ENCODE measurements at places on chromosomes 5 and 9.

GRCh38 chr9:70486127-70486526, 71.7 kb upstream of the KLF9 start:
- no peak for DNase-seq

- no peak for DNase-seq
Measured at GRCh38 chr5:2549900-2550299, 201.6 kb downstream of the IRX2 start.

GRCh38 chr5:78268356-78268755, 26.1 kb downstream of the AP3B1 start:
- DNase-seq = peak; percentile 14

DNA sequence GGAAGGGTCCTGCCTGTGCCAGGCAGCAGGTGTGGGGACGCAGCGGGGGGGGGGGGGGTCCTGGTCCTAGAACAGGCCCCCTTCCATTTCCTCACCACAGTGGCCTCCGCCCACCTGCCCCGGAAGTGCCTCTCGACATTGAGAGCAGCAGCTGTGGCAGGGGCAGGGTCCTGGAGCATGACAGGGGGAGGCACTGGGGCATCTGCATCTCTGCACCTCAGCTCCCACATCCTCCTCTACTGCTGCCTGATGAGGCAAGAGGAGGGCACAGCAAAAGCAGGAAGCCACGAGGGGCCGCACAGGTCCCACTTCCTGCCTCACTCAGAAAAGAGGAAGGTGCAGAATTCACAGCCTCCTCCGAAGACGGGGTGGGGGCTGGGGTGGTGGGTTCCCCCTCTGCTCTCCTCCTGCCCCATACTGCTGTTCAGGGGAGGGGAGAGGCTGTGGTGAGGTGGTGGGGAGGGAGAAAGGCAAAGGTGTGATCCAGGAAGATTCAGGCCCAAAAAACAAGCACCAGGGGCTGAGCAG, 14.8 kb downstream of the AKNA start:
- DNase-seq = peak; percentile 99

GRCh38 chr9:92158097-92158601, 42.9 kb upstream of the SPTLC1 start:
- no peak for DNase-seq

DNA sequence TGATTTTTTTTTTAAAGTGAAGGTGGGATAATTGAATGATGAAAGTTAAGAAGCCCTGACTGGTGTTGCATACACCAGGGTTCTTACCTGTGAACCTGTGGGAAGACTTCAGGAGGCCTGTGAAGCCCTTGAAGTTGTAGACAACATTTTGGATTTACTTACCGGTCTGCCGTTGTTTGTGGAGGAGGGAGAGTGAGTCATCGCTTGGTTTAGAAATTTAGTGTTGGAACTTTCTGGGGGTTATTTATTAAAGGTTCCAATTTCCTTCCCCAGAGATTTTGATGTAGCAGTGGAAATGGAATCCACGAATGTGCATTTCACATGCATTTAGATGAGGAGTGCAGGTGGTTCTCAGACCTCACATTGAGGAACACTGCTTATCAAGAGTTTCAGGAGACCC, 49.6 kb downstream of the ARHGAP26 start:
- DNase-seq = no peak

GRCh38 chr5:177133853-177134696, 502 bp downstream of the NSD1 start:
- peak; percentile 56 for DNase-seq

GRCh38 chr9:130446101-130446861, 1.5 kb downstream of the ASS1 start:
- DNase-seq = no peak

DNA sequence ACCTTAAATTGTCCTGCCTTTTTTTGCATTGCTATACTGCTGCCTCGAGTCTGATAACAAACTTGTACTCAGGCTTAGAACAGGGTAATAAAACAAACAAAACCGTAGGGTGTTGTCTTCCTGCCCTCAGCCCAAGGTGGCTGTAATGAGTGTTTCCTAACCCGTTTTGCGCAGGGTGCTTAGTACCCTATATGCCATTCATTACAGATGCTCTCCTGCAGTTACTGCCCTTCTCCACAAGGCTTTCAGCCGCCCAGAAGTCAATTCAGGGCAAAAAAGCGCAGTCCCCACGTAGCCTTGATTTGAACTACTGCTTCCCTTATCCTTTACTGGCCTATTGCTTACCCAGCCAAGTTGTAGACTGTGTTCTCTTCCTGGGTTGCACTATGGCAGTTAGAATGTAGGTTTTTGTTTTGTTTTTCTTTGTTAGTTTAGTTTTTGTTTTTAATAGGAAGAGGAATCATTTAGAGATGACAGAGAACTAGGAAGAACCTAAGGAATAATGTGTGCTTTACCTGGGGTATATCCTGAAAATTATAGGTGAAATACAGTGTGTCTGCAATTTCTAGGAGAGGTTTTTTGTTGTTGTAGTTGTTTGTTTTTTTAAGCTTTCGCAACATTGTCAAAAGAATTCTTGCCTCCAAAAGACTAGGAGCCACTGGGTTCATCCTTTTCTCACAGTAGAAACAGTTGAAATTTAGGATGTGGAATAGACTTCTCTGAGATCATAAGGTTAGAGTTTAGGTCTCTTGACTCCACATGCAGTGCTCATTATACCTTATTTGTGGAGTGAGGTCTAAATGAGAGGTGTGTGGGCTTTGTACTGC, 1.3 kb downstream of the HMGXB3 start:
- peak; percentile 94 for DNase-seq

DNA sequence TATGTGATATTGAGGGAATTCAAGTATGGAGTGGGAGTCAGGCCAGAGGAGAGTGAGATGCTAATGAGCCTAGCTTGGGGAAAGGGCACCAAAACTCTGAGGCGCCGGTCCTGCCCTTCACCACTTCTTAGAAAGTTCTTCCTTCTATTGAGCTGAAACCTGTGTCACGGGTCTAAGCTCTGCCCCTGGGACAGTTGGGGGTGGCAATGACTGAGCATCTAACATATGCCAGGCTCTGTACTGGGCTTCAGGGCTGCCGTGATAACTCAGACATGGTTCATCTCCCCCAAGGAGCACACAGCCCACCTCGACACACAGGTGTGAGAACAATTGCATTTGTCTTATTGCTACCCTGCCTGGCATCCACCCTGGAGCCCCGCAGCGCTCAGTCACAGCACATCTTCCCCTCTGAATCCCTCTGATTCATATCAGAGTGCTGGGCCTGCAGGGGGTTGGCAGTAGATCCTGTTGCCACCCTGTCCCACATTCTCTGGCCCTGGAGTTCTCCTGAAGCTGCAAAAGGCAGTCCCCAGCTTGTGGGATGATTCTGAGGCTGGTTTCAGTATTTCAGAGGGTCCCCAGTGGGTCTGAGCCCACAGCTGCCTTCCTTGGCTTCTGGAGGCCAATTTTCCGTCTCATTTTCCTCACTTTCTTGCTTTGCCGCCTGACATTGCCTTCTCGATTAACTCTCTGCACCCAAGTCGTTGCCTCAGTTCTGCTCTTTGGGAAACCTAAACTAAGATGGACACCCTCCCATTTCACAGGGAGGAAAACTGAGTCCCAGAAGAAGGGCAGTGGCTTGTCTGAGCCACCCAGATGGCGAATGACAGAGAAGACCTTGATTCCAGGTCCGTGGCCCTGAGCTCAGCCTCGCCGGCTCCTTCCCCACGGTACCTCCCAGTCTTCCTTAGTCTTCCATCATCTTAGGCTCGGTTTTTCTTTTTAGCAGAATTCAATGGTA, 42.5 kb downstream of the ALG2 start:
- no peak for DNase-seq

- DNase-seq = no peak
Measured at GRCh38 chr5:139164020-139164419, 34.1 kb downstream of the SIL1 start.

GRCh38 chr5:154811653-154812465, 38.5 kb downstream of the FAXDC2 start:
- DNase-seq = peak; percentile 77

DNA sequence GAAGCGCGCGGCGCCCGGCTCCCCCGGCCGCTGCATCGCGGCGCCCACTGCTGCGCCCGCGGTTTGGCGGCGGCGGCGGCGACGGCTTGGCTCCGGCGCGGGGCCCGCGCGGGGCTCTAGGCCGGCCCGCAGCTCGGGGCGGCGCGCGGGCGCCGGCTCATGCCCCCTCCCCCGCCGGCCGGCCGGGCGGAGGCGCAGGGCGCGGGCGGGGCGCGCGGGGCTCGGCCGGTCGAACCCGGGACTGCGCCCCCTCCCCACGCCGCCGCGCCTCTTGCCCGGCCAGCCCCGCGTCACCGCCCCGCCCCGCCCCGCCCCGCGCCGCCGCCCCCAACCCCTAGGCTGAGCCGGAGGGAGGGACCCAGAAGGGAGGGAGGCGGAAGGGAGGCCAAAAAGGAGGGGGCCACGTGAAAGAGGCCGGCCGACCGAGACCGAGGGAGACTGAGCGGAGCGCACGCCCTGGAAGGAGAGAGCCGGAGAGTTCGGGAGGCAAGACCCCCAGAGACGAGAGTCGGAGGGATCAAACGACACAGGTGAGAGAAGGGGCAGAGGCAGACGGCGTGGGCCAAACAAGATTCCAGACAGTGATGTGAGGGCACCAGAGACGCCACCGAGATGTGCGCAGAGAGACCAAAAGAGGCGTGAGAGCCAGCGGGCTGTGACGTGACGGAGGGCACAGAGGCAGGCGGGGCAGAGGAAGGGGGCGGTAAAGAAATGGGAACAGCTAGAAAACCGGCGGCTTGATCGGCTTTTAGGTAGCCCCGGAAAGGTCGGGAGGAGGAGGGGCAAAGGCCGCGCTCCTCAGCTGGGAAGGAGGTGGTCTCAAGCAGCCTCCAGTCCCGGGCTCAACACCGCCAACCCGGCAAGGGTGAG, at the start of gene BARX1:
Gene BARX1, minus strand, starts transcription at position 245 of the 870 bp plus-strand sequence. Its CDS starts 209 bp downstream, at position 36.
- no peak for DNase-seq

DNA sequence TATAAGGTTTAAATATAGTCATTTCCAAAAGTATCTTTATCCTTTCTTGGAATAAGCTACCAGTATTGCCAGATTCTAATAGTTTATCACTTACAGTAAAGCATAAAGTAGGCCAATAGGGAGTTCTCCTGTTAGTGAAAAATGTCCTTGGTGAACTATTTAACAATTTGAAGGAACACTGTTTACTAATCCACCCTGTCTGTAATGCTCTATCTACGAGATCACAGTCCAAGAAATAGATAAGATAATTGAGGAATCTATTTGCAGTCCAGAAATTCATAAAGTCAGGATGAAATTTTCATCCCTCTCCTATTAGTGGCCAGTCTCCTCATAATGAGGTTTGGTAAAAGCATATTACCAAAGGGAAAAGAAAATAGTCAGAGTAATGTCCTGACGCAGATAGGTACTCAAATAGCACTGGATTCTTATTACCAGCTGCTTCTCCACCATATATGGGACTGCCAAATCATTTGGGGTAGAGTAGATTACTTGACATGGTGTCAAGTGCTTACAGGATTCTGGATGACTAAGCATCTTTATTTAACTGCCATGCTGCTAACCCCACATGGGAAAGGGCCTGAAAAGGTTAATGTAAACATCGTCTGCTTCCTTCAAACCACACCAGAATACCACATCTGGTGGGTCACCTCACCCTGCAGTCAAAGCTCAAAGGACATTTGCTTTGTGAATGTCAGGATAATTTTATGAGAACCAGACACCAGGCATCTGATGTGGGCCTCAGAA, 808.1 kb downstream of the EFNA5 start:
- no peak for DNase-seq

DNA sequence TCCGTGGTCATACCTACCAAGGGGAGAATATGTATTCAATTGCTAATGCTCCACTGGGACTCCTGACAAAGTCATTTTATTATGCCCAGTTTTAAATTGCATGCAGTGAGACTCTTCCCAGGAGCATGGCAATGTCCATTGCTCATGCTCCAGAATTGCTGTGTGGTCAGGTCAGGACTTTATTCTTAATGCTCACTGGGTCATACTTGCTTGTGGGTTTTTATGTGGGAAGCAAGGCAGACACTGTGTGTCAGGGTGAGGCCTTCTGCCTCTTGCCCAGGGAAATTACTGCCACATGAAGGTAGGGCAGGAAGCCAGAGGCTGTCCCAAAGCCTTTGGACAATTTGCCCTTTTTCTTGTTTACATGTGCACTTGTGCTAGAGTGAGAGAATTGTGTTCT, 164.6 kb upstream of the MEF2C start:
- DNase-seq = no peak

DNA sequence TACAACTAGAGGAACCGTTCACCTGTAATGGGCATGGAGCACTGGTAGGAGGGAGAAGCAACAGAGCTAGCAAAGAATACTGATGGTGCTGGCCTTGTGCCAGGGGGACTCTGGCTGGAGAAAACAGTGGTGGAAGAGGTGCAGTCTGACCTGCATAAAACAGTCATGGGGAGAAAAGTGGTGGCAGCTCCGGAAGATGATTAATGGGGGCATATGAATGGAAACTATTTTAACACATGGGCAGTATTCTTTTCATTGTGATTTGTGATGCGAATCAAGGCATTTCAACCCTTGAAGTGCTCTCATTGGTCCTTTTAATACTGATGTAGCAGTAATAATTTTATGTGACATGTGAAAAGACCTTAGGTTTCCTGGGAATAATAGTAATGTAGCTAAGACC, 219.6 kb downstream of the ADAMTS6 start:
- DNase-seq = no peak

DNA sequence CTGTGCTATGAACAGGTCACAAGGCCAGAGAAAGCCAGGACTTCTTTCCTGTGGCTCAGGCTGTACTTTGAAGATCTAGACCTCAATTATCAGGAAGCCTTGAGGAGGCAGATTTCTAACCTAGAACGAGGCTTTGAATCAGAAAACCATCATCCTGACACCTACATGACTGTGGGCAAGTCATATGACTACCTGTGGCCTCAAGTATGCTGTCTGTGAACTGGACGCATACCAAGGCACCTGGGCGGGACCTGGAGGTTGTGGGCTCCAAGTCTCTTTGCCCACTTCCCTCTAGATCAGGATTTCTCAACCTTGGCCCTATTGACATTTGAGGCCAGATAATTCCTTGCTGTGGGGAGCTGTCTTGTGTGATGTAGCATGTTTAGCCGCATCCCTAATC, 42.5 kb downstream of the KLF4 start:
- DNase-seq = no peak

GRCh38 chr5:115333164-115333563, 36.7 kb upstream of the CCDC112 start:
- DNase-seq = no peak

DNA sequence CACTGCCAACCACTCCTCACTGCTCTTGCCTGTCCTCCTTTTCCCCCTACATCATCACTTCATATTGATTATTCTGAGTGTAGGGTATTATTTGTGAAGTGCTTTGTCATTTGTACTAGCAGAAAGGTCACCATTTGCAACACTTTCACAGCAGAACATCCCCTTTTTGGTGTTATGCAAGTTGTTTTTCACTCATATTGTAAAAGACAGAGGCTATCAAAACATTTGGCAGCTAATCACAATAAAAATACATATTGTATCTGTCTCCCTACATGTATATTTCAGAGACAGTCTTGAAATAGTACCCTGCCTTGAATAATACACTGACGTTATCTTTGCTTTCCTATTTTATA, 82.3 kb downstream of the ANXA1 start:
- DNase-seq = no peak
